ENCODE measurements at places on chromosomes 6 and 20. TPM values are rescaled to one million over a fixed set of nuclear protein-coding genes. Genes with fewer than 3 reads are reported as not detected.

MYBL2 gene
- 6.9 TPM for total RNA-seq

ZC3H12D gene
- 1.2 TPM for total RNA-seq

CASS4 gene
- total RNA-seq: 1.5 TPM

RSPH9 gene
- total RNA-seq: 1.6 TPM

CD109 gene
- total RNA-seq: 11.5 TPM

LAMA4 gene
- total RNA-seq: 317 TPM

GRCh38 chr20:25271486-25272222 is 23.8 kb downstream of the PYGB start:
- H3K27ac ChIP-seq: no peak overlapping the region
- DNase-seq: no peak
- no peaks in the 10 kb centered on the region for H3K27me3 ChIP-seq
- H3K4me1 ChIP-seq: peaks cover 16% of the 10 kb centered on the region

- no peaks in the 10 kb centered on the region for H3K27me3 ChIP-seq
- H3K4me1 ChIP-seq: no peaks in the 10 kb centered on the region
- H3K4me3 ChIP-seq: no peak overlapping the region
- no peaks in the 10 kb centered on the region for H3K36me3 ChIP-seq
These were observed 940.5 kb upstream of the MANEA start for GRCh38 chr6:94636780-94637385.

DNA sequence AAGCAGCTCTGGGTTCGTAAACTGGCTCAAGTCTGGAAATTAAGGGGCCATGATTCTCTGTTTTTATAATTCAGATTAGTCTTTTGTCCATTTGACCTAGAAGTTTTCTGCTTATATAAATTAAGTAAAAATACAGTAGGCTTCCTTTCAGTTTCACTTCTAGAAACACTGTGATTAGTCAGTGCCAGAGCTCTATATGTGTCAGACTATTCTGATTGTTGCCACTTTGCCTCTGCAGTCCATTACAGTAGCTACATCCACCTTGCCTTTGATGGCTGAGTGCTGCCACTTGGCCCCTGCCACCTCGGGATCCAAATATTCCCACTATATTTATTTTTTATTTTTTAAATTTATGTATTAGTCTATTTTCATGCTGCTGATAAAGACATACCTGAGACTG is 7.9 kb downstream of the ZC2HC1B start:
- no peaks in the 10 kb centered on the region for H3K27me3 ChIP-seq
- H3K27ac ChIP-seq: no peak overlapping the region
- H3K4me3 ChIP-seq: no peak overlapping the region
- H3K36me3 ChIP-seq: no peaks in the 10 kb centered on the region

GPR6 gene
- total RNA-seq: 0.22 TPM

OR2H2 gene
- not detected for total RNA-seq

CDC5L gene
- 28.0 TPM for total RNA-seq

MAFB gene
- total RNA-seq: 7.3 TPM

- H3K27ac ChIP-seq: no peak overlapping the region
- no peak for DNase-seq
- H3K4me1 ChIP-seq: no peaks in the 10 kb centered on the region
- H3K4me3 ChIP-seq: no peak overlapping the region
- H3K27me3 ChIP-seq: no peaks in the 10 kb centered on the region
These were observed 68.6 kb downstream of the ARHGAP18 start for GRCh38 chr6:129641344-129641743.

DNA sequence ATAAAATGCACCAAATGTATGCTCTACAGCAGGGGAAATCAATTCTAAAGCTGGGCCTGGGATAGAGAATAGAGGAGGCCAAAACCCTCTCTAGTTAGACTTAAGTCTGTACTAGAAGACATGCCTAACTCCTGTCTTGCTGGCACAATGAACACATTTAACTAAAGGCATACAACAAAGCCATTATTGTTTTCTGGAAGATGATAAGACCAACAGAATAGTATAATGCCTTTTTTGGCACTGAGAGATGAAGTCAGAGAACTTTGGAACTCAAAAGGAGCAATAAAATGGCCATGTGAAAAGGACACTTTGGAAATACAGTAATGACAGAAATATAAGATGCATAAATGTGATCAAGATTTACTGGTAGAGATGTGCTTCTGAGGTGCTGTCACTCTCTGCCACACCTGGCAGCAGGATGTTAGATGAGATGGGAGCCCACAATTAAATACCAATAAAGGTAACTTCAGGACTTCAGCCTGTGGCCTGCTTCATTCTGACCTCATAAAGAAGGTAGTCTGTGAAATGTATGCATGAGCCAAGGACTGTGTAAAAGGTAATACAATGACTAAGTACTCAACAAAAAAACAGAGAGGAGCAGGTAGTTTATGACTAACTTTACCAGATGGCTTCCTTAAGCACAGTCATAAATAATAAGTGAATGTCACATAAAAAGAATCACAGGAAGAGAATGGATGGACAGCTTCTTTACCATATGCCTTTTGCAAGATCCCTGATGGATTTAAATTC is 333.4 kb downstream of the BCKDHB start:
- H3K4me1 ChIP-seq: no peaks in the 10 kb centered on the region
- H3K36me3 ChIP-seq: no peaks in the 10 kb centered on the region
- H3K4me3 ChIP-seq: no peak overlapping the region
- DNase-seq: no peak
- no peak overlapping the region for H3K27ac ChIP-seq

- no peak for DNase-seq
- H3K36me3 ChIP-seq: peaks cover 2% of the 10 kb centered on the region
- peaks cover 27% of the 10 kb centered on the region for H3K4me1 ChIP-seq
These were observed 62.3 kb downstream of the MRPL14 start for GRCh38 chr6:44064948-44065272.

DNA sequence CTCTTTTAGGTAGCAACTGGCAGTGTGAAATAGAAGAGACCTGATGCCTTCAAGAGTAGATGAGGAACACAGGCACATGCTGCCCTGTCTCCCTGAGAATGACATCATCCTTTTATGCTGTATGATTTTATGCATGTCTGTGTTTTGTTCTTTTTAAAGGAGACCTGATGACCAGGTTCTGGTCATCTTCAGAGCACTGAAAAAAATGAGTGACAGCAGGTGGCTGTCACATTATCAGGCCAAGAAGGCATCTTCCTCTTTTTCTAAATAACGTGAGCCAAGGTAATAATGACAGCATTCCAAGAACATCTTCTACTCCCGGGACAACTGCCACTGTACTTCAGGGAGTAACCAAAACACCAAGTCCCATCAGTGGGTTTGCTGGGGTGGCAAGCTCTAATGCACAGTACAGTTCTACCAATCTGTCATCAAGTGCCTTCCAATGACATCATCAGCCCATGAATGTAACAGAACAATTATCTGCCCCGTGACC is 28.9 kb downstream of the CNKSR3 start:
- no peaks in the 10 kb centered on the region for H3K27me3 ChIP-seq
- DNase-seq: no peak
- H3K36me3 ChIP-seq: no peaks in the 10 kb centered on the region
- no peak overlapping the region for H3K27ac ChIP-seq

BMP7 gene
- total RNA-seq: 25.4 TPM

DNA sequence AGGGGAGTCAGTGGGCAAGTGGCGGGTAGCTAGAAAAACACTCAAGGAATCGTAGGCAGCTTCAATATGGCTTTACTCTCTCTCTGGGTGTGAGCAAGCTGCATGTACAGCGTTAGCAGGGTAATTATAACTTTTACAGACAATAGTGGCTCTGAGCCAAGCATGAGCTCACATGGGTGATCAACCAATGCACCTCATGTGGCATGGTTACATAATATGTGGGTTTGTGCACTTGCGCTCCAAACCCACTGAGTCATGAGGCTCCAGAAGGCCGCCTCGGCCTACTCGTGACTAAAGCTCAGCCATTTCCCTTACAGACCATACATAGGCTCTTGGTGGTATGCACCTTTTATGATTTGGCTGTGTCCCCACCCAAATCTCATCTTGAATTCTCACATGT is 78.4 kb upstream of the FBXL4 start:
- no peaks in the 10 kb centered on the region for H3K4me1 ChIP-seq
- DNase-seq: no peak
- no peaks in the 10 kb centered on the region for H3K27me3 ChIP-seq
- H3K27ac ChIP-seq: no peak overlapping the region

GRCh38 chr6:92779746-92780145 is 639.6 kb downstream of the EPHA7 start:
- DNase-seq: no peak
- no peak overlapping the region for H3K4me3 ChIP-seq
- H3K27me3 ChIP-seq: no peaks in the 10 kb centered on the region
- no peak overlapping the region for H3K27ac ChIP-seq
- H3K4me1 ChIP-seq: no peaks in the 10 kb centered on the region

GRCh38 chr20:58150772-58151171 is 77.7 kb downstream of the ANKRD60 start:
- no peak overlapping the region for H3K4me3 ChIP-seq
- peak; percentile 44 for DNase-seq
- H3K4me1 ChIP-seq: peaks cover 9% of the 10 kb centered on the region
- H3K27me3 ChIP-seq: peaks cover 9% of the 10 kb centered on the region
- no peak overlapping the region for H3K27ac ChIP-seq
- H3K36me3 ChIP-seq: no peaks in the 10 kb centered on the region

DNA sequence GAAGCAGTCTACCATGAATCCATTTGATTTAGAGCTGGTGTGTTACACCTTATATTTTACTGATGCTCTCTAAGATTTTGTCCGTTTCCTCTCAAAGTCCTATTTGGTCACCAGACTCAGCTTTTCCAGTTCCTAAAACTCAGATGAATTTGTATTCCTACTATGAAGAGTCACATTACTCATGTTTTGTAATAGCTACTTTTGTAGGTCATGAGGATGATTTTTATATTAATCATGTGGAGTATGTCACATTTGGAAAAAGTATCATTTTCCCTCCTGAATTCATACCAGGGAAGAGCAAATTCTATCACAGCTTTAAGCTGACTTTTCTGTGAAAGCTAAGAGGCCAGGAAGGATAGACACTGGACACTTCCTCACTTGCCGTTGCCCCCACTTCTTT is 140.6 kb upstream of the SCGN start:
- H3K27ac ChIP-seq: no peak overlapping the region
- H3K36me3 ChIP-seq: no peaks in the 10 kb centered on the region
- no peak for DNase-seq
- no peaks in the 10 kb centered on the region for H3K27me3 ChIP-seq
- H3K4me1 ChIP-seq: no peaks in the 10 kb centered on the region

DNA sequence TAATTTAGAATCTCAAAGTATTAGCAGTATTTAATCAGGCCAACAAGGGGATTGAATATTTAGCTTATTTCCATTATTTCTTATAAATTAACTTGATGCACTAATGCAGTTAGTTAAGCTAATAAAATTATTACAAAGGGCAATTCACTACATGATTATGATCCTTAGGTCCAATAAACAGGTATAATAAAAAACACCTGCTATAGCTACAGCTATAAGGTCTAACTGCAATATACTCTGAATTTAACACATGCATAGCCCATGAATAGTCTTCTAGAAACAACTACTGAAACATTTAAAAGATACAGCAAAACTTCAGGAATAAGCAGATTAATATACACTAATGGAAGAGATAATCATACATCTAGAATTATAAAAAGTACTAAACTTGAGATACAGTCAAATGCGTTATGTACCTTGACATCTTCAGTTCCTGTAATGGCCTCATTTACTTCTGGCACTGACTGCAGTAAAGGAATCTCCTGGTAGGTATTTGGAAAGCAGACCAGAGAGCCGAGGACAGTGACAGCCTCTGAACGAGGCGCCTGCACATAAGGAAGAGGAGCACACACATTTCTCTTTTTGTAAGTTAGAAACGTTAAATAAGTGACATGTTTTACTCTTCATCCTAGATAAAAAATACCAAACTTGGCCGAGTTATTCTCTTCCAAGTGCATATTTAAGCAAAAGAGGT is 168.5 kb downstream of the INSM1 start:
- no peak for DNase-seq
- peaks cover 1% of the 10 kb centered on the region for H3K27me3 ChIP-seq
- H3K36me3 ChIP-seq: peaks cover 1% of the 10 kb centered on the region
- H3K4me1 ChIP-seq: no peaks in the 10 kb centered on the region
- H3K4me3 ChIP-seq: no peak overlapping the region

GRCh38 chr20:58670659-58671058 is 19.6 kb downstream of the STX16 start:
- no peaks in the 10 kb centered on the region for H3K27me3 ChIP-seq
- H3K36me3 ChIP-seq: peaks cover 22% of the 10 kb centered on the region
- H3K27ac ChIP-seq: no peak overlapping the region
- no peak overlapping the region for H3K4me3 ChIP-seq

- H3K4me1 ChIP-seq: peaks cover 2% of the 10 kb centered on the region
- no peak for DNase-seq
- no peak overlapping the region for H3K4me3 ChIP-seq
- no peaks in the 10 kb centered on the region for H3K36me3 ChIP-seq
These were observed 11.6 kb upstream of the TAAR9 start for GRCh38 chr6:132526461-132526860.

DHX16 gene
- 29.7 TPM for total RNA-seq

- no peak overlapping the region for H3K27ac ChIP-seq
- no peak for DNase-seq
- H3K36me3 ChIP-seq: peaks cover 6% of the 10 kb centered on the region
- peaks cover 15% of the 10 kb centered on the region for H3K4me1 ChIP-seq
These were observed 181.9 kb downstream of the SYNDIG1 start for GRCh38 chr20:24651171-24651975.

GRCh38 chr20:40727960-40728359 is 38.9 kb upstream of the MAFB start:
- no peak overlapping the region for H3K27ac ChIP-seq
- no peaks in the 10 kb centered on the region for H3K27me3 ChIP-seq
- no peak overlapping the region for H3K4me3 ChIP-seq
- no peak for DNase-seq

BPIFA1 gene
- not detected for total RNA-seq

DNA sequence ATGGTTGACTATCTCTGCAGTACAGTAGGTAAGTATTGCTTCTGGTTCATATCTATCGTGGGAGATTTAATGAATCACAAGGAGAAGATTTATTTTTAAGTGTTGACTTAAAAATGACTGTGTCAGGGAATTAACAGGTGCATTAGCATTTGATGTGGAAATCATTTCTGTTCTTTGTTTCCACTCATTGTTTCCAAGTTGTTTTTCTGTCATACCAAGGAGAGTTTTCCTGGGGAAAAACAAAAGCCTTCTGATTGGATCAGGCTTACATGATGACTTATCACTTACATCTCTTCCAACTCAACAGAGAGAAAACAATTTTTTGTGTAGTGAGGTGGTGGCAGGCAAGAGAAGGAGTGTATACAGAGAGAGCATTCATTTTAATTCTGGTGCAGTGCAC is 686.4 kb downstream of the HTR1B start:
- H3K4me1 ChIP-seq: no peaks in the 10 kb centered on the region
- no peaks in the 10 kb centered on the region for H3K36me3 ChIP-seq
- no peak overlapping the region for H3K4me3 ChIP-seq

DNA sequence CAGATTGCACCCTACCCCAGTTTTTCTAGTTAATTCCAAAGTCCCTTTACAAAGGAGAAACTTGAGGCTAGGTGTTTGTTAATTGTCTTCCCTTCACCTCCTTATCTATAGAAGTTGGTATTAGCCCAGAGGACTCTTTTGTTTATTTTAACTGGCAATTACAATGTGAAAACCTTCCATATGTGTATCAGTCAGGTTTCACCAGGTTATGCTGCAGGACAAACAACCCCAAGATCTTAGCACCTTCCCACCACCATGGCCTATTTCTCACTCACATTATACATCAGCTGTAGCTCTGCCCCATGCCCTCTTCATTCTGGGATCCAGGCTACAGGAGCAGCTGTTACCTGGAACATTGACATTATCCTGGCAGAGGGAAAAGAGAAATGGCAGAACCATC is 31.1 kb downstream of the SNHG17 start:
- H3K4me3 ChIP-seq: no peak overlapping the region
- no peaks in the 10 kb centered on the region for H3K27me3 ChIP-seq
- DNase-seq: no peak
- peaks cover 4% of the 10 kb centered on the region for H3K4me1 ChIP-seq
- H3K27ac ChIP-seq: no peak overlapping the region
- no peaks in the 10 kb centered on the region for H3K36me3 ChIP-seq
